ENCODE measurements at places on chromosomes 7 and 10.
A peak's percentile ranks its signal among the peaks of the same experiment; 100 is the strongest.

GRCh38 chr10:132494866-132495630 is 42.5 kb upstream of the INPP5A start:
- DNase-seq = no peak

DNA sequence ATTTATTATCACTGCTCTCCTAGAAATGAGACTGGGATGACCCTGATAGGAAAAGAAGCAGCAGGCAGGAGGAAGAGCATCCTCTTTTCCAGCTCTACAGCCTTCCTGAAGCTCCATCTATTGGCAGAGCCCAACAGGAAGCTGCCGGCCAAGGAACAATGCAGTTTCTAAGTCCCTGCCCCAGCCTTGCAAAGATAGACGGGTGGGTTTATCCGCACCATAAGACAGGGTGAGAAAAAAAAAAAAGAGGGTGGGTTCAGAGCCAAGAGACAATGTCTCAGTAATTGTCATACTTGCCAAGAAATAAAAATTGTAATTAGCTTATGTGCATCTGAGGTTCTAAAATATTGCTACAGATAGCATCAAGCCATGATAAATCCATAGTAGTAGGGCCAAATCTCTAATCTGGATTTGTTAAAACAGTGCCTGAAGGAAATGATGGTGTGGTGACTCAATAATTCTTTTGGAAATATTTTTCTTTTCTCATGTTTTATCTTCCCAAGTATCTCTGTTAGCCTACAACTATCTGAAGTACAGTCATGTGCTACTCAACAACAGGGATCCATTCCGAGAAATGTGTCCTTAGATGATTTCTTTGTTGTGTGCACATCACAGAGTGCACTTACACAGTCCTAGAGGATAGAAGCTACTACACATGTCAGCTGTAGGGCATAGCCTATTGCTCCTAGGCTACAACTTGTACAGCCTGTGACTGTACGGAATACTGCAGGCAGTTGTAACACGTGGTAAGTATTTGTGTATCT is 242.9 kb upstream of the CXCL12 start:
- DNase-seq = peak; percentile 20

DNA sequence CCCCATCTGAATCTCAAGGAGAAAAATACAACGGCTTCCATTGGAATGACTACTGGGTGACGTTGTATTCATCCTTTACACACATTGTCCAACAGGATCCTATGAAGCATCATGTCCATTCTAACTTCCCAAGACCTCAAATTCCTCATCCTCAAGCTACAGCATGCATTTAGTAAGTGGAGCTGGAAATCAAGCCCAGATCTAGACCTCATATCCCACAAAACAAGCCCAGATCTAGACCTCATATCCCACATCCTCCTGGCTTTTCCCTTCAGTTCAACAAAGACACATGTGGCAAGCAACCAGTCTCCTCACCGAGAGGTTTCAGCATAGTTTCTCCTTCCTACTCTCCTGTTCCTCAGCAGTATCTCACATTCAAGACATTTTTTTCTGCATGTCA is 12.2 kb downstream of the IGF2BP3 start:
- no peak for DNase-seq

DNA sequence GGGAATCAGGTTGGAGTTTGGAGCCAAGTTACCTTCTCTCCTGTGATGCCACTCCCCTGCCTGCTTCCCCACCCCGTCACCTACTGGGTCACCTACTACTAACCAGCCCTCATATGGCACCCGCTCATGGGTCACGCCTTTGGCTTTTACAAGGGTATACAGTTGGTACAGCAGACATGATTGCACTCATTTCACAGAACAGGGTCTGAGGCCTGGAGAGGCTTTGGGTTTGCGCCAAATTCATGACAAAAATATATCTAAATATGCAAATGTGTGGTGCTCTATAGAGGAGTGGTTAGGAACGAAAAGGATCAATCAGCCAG is 10.7 kb downstream of the CRYGN start:
- DNase-seq = no peak

- no peak for DNase-seq
These were observed 13.2 kb downstream of the BBS9 start for GRCh38 chr7:33142585-33142984.

DNA sequence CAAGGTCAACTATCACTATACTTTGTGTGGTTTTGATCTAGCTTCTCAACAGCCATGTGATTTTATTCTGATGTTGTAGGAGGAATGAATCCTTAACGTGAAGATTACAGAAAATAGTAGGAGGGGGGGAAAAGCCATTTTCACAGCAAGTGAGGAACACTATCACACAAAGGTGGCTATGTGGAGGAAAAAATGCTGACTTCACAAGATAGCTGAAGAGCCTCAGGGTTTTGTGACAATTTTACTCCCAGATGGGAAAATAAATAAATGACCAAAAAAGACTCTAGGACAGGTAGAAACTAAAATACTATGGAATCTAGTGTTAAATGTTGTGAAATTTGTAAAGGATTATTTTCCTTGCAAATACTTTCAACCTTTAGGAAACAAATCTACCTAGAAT is 281.0 kb downstream of the ADRA2A start:
- no peak for DNase-seq

- no peak for DNase-seq
These were observed 506.9 kb downstream of the RPS24 start for GRCh38 chr10:78540355-78541076.

GRCh38 chr10:18195060-18195799 is 55.0 kb downstream of the CACNB2 start:
- DNase-seq = no peak

DNA sequence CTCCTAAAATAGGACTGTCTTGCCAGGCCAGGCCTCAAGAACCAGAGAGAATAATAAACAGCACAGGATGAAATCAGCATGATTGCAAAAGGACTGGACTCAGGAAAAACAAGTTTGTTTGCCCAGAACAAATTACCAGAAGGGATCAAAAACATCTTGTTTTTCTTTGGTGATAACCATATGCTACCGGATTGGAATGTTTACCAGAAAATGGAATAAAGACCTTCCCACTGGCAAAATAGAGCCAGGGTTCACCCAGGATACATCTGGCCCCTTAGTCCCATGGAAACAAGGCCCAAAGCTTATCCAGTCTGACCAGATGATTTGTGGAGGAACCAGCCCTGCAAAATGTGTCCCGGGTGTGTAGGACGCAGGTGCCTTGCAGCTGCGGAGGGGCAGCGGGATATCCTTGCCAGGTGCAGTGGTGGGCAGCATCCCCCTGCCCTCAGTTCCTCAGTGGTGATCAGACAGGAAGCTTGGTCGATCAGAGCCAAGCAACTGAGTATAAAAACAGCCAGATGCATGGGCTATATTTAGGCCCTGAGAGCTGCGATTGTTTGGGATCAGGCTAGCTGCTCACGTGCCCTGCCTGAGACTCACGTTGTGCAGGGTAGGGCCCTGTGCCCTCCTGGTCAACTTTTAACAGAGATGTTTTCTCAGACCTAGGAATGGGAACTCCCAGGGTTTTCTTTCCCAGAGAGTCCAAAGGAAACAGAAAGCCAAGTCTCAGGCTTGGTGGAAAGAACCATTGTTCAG is 4.6 kb upstream of the ZNF22 start:
- DNase-seq = no peak

- no peak for DNase-seq
These were observed 12.1 kb downstream of the GALNTL5 start for GRCh38 chr7:151968357-151968756.

DNA sequence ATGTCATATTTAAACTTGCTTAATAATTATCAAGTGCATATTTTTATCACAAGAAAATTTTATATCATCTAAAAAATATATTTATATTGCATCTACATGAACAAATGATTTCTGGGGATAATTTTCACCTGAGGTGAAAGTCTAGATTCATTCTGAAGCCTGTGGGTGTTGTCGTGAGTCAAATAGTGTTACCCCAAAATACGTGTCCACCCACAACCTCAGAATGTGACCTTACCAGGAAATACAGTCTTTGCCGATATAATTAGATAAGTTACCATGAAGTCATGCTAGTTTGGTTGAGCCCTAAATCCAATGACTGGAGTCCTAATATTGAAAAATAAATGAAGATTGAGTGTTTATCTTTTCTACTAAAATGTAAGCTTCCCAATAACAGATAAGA is 203.0 kb upstream of the MDFIC start:
- DNase-seq = no peak

DNA sequence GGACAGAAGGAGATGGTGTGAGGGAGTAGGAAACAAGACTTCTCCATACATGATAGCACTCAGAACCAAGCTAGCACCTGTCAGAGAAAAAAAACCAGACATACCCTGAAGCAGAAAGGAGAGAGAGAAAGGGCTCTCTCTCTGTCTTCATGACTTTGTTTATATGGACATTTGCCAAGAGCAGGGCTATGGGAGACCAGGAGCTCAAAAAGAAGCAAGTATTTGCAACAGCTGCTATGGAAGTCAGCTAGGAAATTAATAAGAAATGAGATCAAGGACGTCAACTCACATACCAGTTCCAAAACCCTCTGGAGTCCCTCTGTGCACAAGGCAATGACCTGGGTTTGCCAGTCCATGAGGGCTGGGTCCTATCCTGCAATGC is 111.6 kb downstream of the SGMS1 start:
- no peak for DNase-seq

DNA sequence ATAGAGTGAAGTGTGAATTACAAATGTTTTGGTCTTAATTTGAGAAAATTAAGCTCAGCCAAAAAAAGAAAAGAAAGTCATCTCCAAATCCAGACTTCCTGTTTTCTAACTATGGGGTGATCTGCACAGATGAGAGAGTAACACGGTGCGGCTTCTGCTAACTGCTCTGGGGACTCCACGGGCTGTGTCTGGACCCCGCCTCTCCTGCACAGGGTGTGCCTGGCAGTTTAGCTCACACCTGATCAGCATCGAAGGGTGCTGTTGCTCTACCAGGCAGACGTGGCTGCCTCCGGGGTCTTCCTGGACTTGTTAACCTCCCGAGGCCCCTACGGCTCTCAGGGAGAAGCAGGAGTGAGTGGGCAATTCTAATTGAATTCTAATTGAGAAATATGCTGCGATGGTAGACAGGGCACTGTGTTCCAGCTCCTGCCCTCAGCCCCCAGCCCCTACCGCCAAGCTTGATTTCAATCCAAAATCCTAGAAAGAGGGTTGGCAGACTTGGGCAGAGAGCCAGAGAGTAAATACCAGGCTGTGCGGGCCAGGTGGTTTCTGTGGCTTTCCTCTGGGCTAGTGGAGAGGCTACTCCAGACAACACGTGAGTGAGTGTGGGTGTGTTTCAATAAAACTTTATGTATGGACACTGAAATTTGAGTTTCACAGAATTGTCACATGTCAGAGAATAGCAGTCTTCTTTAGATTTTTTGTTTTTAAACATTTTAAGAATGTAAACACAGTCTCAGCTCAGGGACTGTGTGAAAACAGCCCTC is 13.4 kb downstream of the SHH start:
- DNase-seq = no peak

All from HS-5 (cell line).